ENCODE measurements at places on chromosomes 16 and 17.

DNA sequence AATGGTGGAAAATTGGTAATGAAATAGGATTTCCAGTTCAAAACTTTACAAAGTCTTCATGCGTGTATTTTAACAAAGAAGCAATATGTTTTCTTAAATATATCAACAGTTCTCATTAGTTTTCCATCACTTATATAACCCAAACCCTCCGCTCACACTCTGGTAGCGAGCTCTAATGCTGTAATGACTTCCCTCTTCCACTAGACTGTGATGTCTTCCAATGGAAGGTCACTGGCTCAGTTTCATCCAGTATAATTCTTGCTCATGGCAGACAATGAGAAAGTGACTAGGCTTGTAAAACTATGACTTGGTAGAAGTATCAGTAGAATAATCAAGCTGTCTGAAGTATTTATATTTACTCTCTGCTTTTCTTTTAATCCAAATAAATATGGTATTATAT, 32.8 kb downstream of the NETO2 start:
- no peak for DNase-seq

- no peak for DNase-seq
Measured at GRCh38 chr17:19286751-19287341, 49.7 kb downstream of the EPN2 start.

GRCh38 chr16:29256501-29256981, 150.0 kb downstream of the NPIPB11 start:
- no peak for DNase-seq

DNA sequence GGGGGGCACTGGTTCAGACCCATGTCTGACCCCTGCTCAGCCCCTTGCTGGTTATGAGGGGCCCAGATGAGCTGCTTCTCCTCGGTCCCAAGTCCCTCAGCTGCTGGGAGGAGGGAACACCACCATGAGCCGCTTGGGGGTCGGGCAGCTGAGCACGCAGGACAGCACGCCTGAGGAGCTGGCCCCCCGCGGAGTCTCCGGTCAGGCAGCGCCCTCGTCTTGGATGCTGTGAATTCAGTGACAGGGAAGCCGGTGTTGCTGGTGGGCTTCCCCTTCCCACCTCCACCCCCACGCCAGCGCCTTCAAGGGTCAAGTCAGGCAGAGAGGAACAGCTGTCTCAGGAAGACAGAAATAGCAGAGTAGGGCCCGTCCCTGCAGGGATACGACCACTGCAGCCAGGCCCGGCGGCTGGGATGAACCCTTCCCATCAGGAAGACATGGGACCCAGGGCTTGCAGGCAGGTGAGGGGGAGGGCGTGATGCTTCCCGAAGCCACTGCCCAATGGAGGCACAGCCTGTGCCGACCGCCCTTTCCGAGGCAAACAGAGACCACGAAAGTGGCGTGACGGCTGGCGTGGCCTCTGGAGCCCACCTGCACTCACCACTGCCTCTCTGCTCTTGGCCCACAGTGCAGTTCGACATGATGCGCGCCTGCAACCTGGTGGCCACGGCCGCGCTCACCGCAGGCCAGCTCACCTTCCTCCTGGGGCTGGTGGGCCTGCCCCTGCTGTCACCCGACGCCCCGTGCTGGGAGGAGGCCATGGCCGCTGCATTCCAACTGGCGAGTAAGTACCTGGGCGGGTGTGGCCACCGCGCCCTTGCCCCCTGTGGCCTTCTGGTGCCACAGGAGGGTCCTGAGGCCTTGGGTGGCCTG, 8.1 kb downstream of the TMEM204 start:
- DNase-seq, result no peak

- no peak for DNase-seq
Measured at GRCh38 chr16:78278056-78278450, 178.6 kb downstream of the WWOX start.

DNA sequence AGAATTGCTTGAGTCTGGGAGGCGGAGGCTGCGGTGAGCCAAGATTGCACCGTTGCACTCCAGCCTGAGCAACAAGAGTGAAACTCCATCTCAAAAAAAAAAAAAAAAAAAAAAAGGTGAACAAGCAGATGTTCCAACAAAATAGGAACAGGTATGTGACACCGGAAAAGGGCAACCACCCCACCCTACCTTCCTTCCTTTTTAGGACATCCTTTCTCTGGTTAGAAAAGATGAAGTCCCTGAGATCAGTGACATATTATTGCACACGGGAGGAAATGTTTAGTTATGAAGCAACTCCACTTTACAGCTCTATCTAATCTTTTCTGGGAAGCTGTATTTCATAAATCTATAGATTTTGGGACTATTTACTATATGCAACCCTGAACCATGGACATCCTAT, 114.2 kb upstream of the MON1B start:
- DNase-seq, result no peak

DNA sequence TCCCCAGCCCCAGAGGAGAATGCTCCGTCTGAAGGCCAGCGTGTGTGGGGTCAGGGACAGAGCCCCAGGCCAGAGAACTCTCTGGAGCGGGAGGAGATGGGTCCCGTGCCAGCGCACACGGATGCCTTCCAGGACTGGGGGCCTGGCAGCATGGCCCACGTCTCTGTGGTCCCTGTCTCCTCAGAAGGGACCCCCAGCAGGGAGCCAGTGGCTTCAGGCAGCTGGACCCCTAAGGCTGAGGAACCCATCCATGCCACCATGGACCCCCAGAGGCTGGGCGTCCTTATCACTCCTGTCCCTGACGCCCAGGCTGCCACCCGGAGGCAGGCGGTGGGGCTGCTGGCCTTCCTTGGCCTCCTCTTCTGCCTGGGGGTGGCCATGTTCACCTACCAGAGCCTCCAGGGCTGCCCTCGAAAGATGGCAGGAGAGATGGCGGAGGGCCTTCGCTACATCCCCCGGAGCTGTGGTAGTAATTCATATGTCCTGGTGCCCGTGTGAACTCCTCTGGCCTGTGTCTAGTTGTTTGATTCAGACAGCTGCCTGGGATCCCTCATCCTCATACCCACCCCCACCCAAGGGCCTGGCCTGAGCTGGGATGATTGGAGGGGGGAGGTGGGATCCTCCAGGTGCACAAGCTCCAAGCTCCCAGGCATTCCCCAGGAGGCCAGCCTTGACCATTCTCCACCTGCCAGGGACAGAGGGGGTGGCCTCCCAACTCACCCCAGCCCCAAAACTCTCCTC, 10.4 kb downstream of the CX3CL1 start:
- no peak for DNase-seq

GRCh38 chr16:70738083-70738977, 52.5 kb upstream of the MTSS2 start:
- DNase-seq, result peak; percentile 12

GRCh38 chr17:50661795-50662391, 27.2 kb downstream of the ABCC3 start:
- peak; percentile 42 for DNase-seq

DNA sequence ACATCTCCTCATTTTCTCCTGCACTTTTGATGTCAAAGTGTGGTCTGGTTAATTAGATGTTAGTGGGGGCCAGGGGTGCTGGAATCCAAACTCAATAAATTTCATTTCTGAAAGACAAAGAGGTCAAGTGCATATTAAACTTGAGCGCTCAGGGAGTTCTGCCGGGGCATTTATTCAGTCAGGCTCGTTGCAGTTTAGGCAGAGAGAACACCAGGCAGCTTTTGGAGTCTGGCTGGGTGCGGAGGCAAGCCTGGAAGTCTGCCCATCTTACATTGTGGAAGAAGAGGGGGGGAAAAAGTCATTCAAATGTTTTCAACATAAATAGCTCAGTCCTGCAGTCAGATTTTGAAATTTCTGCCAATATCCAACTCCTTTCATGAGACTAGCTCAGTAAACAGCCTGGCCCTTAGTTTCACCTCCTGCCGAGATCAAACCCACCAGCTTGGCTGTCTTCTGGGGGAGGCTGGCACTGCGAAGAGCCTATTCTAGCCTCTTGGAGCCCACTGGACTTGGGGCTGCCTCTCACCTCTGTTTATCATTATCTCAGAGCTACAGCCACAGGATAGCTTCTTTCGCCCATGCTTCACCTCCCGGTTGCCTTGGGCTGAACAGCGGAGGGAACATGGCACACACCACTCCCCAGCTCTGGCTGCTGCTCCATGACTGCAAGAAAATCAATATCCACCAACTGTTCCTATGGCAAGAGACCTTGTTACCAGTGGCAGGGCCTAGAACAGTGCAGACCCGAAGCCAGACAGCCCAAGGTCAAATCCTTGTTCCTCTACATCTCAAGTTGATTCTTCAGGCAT, 177.4 kb upstream of the CDH5 start:
- DNase-seq, result no peak
